Stimulated activated memory B cell treated with anti-CD40 and anti-IgM and Interleukin-4, amounts not matched to agents 10 μg/mL and 1 μg/mL and 100 μg/mL, for 72 hours (primary cell): ENCODE measurements at places on chromosomes 11 and 22.

DNA sequence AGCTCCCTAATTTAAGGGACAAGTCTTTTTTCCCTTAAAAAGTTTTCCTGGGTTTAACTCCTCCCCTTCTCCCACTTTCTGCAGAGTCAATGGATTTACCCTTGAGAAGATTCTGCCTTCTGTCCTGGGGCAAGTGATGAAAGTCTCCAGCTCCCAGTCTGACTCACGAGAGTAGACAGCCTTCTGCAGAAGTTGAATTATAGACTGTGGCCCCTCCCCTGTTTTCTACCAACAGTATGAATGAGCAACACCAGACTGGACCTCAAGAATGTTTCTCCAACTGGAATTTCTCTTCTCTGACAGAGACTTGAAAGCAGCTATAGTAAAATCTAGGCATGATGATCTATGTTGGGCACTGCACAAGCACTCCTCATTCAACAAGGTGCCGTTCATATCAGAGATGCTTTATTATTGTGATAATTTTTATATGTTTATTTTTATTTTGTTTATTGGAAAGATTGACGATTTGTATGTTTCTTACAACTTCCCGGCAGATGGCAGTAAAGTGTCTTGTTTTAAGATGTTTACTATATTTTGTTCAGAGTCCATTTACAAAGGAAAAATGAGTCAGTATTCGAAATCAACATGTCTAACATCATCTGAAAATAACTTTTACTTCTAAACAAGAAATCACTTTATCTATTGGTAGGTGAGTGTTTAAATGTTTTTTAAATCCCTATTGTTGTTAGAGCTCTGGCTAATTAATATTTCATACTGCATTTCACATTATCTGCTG, 56.6 kb downstream of the LMO2 start:
- no peak for ATAC-seq

- no peak for ATAC-seq
Observed at GRCh38 chr22:41949297-41949965, 2.5 kb upstream of the CENPM start.

- no peak for ATAC-seq
Observed at GRCh38 chr11:34791780-34792542, 124.2 kb downstream of the APIP start.

GRCh38 chr22:40635043-40635939, 1.2 kb downstream of the MRTFA start:
- no peak for ATAC-seq

DNA sequence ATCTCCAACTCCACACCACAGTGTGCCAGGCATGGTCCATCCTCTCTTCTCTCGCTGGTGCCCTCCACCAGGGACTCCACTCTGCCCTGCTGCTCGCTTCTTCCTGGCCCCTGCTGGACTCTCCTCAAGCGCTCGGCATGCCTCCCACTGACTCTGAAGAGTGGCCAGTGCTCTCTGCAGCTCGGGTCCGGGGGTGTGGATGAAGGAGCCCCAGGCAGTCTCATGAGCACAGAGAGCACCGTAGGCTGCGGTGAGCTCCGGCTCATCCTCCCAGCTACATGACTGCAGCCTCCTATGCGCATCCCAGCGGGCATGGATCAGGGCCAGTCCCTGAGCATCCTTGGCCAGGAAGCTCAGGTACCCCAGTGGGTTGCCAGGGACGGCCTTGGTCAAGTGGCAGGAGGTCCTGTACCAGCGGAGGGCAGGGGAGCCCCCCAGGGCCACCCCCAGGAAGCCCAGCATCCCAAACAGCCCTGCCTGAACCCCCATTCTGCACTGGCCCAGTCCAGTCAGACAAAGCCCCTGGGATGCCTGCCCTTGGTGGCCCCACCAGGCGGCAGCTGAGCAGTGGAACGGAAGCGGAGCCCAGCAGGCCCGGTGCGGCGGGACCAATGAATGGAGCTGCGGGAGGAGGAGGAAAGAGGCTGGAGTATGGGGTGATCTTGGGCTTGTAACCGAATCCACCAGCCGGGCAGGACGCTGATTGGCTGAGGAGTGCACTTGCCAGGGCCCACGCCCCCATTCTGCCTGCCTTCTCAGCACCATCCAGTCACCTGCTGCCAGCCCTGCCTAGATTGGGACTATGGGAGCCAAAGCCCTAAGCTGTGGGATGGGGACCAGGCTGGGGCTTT, at the start of gene PLA2G3:
Gene PLA2G3 (minus strand): TSS at position 643 of the 851 bp plus-strand sequence. CDS start 154 bp downstream, at position 489.
- ATAC-seq: no peak

- ATAC-seq: no peak
Observed at GRCh38 chr11:33721426-33721825, 14.8 kb downstream of the CD59 start.

GRCh38 chr11:48083421-48083820, 103.1 kb downstream of the PTPRJ start:
- no peak for ATAC-seq

- no peak for ATAC-seq
Observed at GRCh38 chr11:44628730-44629700, 63.6 kb downstream of the CD82 start.

DNA sequence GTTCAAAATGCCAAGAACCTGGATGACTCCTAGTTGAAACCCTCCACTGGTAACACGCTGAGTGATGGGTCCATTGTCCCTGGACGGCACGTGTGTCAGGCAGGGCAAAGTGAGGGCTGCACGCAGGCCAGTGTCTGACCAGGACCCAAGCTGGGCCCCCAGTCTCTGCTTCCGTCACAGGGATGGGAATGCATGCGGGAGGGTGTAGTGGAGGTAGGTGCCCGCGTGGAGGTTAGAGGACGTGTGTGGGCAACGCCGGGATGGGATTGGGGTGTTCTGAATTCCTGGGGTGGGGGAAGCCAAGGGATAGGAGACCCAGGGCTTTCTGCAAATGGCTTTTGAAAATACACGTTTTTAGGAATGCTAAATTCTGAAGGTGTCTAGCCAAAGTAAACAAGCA, 943.3 kb downstream of the BRD1 start:
- no peak for ATAC-seq
